ENCODE measurements at places on chromosomes 11 and 22.
A peak's percentile ranks its signal among the peaks of the same experiment; 100 is the strongest.

DNA sequence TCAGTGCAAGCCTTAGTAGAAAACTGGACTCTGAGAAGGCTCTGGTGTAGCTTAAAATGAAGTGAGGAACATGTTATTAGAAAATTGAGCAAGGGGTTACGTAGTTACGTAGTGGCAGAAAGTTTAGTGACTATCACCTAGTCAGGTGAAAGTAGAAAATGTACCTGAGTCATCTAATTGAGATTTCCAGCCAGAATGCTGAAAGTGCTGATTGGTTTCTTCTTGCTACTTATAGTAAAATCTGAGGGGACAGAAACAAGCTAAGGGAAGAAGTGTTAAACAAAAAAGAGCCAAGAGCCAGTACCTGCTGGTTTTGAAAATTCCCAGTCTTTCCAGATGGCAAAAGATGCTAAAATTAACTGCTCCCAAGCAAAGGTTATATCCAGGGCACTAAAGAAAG lies 29.4 kb downstream of the ZNF280B start:
- no peak for DNase-seq

DNA sequence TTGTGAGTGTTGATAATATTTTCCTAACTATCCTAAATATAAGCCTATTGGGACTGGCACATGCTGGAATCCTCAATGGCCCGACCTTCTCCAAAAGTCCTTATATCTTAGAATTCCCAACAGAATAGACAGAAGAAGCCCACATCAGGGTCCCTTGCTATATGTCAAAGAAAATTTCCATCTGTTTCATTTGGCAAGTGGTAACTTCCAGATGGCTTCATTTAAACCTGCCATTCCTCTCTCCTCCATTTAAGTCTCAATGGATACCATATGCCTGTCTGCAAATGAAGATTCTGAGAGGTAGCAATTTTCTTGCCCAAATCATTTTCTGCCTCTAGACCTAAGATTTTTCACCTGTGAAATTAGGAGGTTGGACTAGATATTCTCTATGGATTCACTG lies 73.1 kb upstream of the KCNA4 start:
- no peak for DNase-seq

- DNase-seq: peak; percentile 60
These were observed 875 bp upstream of the STT3A start for GRCh38 chr11:125591649-125592304.

DNA sequence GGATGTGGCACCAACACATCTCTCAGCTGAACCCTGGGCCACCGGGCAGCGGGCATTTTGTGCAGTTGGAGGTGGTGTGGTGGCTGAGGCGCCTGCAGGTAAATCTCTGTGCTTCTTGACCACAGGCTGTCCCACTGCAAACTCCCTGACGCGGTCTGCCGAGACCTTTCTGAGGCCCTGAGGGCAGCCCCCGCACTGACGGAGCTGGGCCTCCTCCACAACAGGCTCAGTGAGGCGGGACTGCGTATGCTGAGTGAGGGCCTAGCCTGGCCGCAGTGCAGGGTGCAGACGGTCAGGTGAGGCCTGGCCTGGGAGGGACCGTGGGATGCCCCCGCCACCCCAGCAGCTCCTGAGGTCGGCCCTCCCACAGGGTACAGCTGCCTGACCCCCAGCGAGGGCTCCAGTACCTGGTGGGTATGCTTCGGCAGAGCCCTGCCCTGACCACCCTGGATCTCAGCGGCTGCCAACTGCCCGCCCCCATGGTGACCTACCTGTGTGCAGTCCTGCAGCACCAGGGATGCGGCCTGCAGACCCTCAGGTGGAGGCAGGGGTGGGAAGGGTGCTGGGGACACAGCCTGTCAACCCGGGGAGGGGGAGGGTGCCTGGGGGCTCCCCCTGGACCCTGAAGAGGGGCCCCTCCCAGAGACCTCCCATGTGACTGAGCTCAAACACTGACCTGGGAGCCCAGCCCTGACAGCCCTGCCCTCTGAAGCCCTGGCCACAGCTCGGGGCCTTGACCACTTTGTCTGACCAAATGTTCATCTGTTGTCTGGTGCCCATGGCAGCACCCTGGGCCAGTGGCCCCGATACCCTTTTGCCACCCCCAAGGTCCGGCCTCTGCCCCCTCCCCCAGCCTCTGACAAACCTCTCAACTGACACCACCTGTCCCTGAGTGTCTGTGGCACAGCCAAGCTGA lies 4.6 kb upstream of the PGGHG start:
- peak; percentile 5 for DNase-seq

- DNase-seq: peak; percentile 53
These were observed 72.6 kb upstream of the CLDN5 start for GRCh38 chr22:19596680-19597398.
